ENCODE measurements at places on chromosomes 2 and 18.

- DNase-seq: peak; percentile 29
Observed at GRCh38 chr2:49490710-49491109, 336.4 kb upstream of the FSHR start.

DNA sequence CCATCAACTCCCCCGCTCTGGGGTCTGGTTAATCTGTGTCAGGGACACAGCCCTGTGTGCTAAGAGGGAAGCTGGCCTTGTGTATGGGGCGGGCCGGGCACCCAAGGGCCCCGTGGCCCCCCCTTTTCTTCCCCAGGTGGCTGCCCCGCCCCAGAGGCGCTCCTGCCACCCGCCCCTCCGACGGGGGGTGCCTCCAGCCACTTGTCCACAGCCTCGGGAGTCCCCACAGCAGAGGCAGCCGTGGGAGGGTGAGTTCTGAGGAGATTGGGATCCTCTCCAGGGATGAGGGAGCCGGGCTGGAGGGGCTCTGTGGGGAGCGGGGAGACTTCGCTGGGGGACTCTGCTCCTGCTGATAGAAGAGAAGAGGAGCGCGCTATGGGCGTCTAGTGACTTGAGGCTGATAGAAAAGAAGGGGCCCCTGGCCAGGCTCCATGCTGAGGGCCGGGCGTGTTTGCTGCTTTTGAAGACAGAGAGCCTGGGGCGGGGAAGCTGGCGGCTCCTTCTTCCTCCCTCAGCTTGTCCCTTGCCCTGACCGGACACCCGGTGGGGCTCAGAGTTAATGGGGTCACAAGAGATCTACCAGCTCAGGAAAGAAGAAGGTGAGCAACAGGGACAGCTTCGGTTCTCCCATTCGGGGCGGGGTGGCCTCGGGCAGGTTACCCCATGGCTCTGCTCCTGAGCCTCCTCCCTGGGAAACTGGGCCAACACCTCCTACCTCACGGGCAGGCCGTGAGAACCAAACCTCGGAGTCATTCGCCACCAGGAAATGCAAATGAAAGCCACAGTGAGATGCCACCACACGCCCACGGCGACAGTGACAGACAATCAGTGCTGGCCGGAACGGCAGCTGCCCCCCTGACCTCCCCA is 89.4 kb upstream of the TAF1B start:
- no peak for DNase-seq

- peak; percentile 55 for DNase-seq
Observed at GRCh38 chr18:4720518-4720917, 265.4 kb upstream of the DLGAP1 start.

- DNase-seq: no peak
Observed at GRCh38 chr2:230828272-230828961, 36.3 kb upstream of the ITM2C start.

GRCh38 chr2:172623249-172623965 is 67.5 kb downstream of the PDK1 start:
- DNase-seq: no peak

GRCh38 chr2:161426922-161427663 is 11.0 kb downstream of the TBR1 start:
- DNase-seq: no peak

DNA sequence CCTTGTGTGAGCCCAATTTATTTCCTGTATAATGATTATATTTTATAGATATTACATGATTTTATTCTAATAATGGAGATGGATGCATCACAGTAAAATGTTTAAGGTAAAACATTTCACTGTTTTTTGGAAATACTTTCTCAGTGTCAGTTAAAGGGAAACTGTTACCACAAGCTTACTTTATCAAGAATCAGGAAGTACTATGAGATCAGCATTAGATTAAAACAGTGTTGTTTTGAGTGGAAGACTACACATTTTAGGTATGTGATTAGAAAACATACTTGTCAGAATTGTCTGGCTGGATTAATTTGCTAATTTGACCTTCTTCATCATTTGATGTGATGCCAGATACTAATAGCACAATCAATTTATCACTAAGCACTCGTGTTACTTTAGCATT is at the start of gene HRH4:
TSS of gene HRH4 (plus strand) at position 250 of the 400 bp plus-strand sequence. CDS start at position 342, 92 bp downstream.
- no peak for DNase-seq

Measured in OCI-LY7 (cell line).